ENCODE measurements at places on chromosomes 2 and 18.

DNA sequence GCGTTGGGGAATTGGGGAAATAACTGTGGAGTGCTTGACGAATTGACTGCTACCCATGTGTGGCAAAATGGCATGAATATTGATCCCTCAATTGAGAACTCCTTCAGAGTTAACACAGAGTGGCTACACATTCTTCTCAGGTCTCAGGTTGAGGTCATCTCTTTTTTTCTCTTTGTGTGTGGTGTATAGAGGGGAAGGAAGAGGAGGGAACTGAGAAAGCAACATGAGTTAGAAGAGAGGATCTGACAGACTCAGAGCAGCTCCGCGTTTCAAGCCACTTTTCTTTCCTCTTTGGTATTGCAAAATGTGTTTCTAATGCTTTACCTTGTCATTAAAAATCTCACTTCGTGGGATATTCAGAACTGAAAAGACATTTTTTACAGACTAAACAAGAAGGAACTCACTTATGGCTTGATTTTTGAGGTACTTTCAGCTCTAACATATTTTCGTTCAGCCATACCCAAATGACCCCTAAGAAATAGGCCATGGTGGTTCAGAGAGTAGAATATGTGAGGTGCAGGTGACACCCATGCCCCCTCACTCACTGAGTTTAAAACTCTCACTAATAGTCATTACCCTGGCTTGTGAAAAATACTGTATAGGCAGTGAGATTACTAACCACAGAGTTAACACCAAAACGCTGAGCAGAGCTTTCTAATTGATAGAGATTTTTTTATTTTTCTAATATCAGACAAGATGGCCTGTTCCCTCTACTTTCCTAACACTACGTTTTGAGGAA lies 22.5 kb downstream of the STAT4 start:
- no peak for DNase-seq

DNA sequence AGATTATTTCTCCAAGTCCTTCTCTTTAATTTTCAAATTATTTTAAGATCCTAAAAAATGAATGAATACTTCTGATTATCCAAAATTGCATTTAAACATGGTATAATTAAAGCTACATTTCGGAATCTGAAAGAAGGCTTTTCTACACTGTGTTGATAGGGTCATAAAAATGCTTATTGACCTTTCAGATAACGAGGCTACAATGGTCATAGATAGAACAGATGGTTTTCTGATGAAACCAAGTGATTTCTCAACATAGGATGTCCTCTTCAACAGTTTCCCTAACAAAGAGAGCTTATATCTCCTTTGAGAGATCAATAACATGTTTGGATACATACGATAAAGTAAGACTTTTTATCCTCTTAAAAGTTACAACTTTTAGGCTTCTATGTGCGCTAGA lies 201.1 kb downstream of the PTH2R start:
- no peak for DNase-seq

DNA sequence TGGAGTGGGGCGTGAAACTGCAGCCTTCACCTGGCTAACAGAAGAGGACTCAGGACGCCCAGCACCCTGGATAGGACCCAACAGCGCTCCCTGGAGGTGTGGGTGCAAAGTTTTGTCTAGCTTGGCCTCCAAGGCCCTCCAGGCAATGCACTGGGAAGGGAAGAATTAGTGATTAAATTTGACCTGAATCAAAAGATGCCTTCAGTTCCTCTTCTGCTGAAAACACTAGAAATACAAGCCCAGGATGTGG lies 779 bp upstream of the TRIB2 start:
- DNase-seq: peak; percentile 86

GRCh38 chr18:8218197-8218596 lies 391.0 kb upstream of the RAB12 start:
- no peak for DNase-seq

DNA sequence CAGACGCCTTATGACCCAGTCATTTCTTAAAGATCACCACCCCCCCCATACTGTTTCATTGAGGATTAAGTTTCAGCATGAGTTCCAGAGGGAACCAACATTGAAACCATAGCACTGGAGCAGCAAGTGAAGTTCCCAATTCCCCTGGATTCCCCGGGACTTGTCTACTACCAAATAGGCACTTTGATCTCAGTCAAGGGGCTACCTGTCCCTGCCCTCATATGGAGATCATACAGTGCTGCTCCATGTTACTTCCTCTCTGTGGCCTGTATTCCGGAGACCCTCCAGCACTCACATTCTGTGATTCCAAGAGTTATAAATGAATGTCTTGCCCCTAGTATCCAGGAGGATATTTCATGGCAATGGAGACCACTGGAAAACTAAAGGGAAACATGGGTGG lies 42.5 kb downstream of the RNF144A start:
- no peak for DNase-seq

DNA sequence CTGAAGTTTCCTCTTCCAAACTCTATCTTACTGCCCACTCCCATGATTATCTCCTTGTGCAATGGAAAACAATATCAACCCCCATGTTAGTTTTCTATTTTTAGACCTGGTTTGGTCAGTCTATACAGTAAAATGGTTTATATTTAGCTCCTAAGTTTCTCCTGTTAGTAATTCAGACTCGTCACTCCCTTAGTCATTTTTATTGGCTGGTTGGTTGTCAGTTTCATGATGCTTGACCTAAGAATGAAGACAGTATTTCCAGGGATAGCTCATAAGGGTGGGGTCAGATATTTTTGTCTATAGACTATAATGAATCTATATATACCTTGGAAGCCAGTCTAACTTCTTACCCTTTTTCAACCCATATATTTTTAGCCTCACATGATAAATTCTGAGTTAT lies 61.4 kb upstream of the NEUROD1 start:
- no peak for DNase-seq

DNA sequence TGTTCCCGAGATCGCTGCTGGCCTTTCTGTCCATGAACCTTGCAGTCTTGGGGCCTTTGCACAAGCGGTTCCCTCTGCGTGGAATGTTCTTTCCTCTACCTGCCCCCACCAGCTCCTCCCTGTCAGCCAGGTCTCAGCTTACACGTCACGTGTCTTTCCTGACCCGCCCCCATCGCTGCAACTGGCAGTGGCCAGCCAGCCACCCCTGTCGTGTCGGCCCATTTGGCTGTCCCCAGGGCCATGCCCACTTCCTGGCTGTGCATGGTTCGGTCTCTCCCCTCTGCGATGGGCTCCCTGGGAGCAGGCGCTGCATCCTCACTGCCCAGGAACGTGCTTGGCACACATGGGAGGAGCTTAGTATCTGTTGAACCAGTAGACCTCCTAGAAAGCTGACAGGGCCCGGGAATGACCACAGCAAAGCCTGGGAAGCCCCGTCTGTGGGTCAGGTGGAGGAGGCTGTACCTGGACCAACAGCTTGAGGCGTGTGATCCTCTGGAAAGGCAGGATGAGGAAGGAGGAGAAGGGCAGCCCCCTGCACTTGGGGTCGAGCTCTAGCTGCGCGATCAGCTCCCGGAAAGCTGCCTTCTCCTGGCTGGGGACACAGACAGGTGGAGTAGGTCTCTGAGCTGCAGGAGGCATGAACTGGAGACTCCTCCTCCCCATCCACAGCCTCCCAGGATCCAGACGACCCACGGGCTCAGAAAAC lies 21.0 kb downstream of the SNORC start:
- DNase-seq: no peak

- DNase-seq: no peak
Observed at GRCh38 chr2:96120091-96120720, 3.8 kb upstream of the ADRA2B start.

DNA sequence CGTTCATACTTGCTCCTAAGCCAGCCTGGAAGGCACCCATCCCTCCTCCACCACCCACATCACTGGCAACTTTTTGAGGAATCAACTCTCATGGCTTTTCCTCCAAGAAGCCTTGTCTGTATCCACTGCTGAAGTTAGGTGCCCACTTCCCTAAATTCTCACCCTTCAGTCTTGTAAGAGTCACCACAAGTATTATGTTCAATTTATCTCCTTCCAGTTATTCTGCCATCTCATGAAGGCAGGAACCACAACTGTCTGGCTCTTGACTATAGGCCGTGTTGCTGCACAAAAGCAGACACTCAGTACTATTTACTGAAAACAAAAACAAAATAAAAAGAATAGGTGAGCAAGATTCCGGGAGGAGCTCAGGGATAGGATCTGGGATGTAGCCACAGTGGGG lies 234.8 kb downstream of the CYRIA start:
- DNase-seq: no peak

DNA sequence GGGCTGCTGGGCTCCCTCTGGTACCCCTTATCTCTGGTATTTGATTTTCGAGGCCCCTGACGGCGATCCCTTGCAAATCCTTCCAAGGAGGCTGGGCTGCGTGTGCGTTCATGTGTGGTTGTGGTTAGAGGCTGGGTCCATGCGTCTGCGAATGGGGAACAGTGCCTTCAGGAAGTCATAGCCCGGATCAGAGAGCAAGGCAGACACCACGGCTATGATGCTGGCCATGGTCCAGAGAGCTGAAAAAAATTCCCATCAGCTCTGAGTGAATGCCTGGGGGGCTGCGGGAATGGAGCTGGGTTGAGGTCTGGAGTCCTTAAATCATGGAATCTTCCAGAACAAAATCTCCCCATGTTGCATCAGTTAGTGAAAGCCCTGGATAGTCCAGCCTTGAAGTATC lies 145.5 kb downstream of the ACKR3 start:
- no peak for DNase-seq

DNA sequence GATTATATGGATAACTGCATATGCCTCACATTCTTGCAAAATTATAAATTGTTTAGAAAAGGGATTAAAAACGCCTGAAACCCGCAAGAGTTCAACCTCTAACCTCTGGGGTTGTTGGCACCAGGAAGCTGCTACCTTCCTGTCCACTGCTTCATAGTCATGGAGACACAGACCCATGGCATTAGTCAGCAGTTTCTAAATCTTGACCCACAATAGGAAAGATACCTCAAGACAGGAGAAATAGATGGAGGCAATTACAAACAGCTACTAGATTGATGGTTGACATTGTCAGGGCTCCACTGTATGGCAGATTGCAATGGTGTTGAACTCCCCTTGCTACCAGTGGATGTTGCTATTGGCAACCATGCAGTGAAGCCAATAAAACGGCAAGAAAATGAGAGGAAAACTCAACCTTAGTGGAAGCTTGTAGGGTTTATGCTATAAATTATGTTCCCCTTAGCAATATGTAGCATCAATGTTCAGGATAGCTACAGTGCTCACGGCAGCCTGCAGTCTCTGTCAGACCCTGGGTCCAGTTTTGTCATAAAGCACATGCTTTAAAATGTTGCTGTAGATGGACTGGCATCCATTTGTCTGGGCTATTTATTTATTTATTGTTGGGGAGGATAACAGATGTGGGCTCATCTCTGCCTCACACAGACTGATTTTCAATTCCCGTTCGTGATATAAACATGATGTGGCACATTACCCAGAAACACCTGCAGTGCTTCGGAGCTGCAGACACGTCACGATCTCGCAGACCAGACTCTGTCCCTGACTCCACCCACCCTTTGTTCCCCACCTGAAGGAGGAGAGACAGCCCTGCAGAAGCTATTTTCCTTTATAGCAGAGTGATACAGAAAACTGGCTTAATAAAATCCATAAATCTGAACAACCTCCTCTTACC lies 233.4 kb downstream of the AGPS start:
- no peak for DNase-seq

DNA sequence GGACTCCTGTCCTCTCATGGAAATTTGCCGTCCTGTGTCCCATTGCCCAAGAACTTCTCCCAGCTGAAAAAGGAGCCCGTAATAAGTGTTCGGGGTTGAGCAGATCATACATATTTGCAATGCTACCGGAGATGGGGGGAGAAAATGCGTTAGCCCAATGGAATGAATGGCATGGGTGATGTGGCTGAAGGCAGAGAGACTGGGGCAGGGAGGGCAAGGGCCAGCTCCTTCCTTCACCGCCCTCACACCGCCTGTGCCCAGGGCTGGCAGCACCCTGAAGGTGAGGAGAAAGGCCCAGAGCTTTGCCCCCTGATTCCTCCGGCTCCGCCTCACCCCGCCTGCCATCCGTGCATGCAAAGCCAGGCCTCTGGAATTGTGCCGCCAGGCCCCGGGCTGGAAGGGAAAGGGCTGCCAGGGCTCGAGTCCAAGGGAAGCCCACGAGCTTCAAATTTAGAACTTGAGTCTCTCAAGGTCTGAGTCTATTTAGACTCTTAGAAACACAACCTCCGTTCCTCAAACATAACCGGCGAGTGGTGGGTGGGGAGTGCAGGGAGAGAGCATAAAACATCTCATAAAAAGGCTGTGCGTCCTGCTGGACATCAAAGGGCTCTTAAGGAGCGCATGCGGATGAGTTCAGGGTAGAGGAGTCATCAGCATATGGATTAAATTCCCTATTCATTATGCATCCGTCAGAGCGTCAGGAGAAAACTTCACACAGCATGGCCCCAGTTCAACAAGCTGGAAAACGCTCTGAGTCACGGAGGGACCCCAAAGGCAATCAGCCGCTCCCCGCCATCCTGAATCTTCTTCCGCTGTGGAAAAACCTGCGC lies 121.7 kb upstream of the GLI2 start:
- DNase-seq: no peak

DNA sequence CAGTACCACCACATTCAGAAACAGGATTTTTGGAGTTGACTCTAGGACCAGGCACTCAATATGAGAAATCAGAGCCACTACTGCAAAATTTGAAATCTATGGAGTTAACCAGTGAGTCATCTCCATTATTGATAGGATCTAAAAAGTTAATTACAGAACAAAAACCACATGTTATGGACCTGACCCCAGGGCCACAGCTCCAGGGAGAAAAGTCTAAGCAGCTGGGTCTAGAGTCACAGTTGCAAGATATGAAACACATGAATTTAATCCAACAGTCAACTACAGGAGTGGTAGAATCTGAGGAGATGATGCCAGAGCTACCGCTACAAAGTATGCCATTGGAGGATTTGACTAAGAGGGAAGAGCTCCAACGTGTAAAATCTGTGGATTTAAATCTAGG lies 13.4 kb upstream of the ZNF512 start:
- DNase-seq: no peak

DNA sequence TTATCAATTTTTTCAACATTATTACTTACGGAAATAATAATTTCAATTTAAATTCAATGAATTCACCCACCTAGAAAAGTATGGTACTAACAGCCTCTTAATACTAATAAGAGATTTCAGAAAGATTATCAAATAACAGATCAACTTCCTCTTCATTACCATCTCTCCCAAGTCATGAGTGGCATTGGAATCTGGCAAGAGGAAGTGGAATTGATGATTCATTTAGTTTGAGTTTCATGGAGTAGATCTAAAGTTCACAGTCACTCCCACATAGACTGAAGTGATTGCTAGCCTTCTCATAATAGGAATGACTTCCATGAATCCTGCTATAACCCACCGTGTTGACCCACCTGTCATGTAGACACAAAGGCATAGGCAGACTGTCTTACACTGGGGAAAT lies 77.7 kb upstream of the WDR75 start:
- no peak for DNase-seq
